Mesendoderm (in vitro differentiated cells): ENCODE measurements at places on chromosomes 12 and 14.

GRCh38 chr14:36091096-36091495, 85.4 kb downstream of the PTCSC3 start:
- DNase-seq: peak; percentile 6

DNA sequence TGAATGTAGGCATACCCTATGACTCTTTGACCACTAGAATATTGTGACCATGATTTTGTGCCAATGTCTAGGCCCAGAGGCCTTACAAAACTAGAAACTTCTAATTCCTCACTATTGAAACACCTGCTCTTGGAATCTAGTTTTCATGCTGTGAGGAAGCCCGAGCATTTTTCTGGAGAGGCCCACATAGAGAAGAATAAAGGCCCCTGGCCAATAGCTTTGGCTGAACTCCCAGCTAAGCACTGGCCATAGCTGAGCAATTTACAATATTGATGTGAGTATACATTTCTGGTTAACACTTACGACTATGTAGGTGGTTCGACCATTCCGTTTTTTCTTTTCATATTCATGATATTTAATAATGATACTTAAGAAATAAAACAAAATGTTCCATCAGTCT, 190.3 kb downstream of the KCNH5 start:
- no peak for DNase-seq

DNA sequence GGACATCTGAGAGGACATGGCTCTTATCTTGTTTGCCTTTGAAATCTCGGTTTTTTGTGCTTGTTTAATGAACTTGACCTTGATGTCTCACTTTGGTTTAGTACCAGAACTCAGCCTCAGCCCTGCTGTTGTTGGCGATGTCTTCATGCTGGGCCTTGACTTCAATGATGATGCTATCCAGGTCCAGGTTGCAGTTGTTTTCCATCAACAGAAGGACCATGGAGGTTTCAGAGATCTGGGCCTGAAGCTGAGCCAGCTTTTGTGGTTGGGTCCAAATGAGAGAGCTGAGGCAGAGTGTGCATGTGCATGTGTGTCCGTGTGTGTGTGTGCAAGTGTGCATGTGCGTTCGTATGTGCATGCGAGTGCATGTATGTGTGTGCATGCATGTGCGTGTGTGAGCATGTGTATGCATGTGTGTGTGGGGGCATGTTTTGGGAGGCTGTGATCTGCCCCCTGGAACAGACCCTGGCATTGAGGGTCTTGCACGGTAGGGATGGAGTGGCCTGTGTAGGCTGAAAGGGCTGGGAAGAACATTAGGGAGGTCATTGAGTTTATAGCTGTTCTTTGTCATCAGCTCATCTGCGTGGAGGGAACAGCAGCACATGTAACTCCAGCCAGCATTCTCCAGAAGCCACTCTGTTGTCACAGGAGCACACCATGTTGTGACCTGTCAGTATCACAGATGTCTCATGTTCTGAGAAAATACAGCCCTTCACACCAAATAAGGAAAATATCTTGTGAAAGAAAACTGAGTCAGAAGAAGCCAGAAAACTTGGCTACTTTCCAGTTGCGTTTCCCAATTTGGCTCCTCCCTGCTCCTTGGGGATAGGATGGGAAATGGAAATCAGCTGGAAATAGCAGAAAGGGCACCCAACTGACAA, 10.0 kb upstream of the KRT82 start:
- DNase-seq: no peak

DNA sequence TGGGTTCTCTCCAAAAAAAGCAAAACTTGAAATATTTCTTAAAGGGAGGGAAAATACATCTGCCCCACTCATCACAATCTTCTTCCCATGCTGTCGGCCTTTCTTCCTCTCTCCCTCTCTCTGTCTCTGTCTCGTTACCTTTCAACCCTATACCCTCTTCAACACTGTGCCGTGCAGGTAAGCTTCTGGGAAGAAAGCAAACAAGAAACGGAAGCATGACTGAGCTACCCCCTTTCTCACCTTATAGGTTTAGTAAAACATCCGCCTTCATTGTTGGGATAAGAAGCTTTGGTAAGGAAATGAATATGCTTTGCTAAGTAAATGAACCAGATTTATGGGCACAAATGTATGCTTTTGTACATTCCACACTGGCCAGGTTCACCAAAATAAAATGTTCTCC, 63.0 kb downstream of the TMEM30B start:
- no peak for DNase-seq

GRCh38 chr12:8953773-8954402, 4.4 kb upstream of the M6PR start:
- DNase-seq: no peak

DNA sequence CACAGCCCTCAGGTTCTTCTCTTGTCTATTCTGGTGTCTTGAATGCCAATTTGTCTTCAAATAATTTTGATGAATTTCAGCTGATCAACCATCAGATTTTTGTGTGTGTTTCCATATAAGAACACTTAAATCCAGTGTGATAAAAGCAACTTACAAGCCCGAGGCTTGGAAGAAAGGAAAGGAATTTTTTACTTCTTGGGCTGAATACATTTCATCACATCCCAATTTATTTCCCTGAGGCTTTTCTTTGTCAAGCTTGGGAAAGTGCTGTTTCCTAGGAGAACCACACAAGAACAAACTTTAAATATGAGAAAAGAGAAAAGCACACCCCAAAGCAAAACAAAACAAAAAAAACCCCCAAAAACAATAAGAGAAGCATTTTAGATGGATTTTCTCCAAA, 26.6 kb downstream of the GPRC5D start:
- DNase-seq: no peak

DNA sequence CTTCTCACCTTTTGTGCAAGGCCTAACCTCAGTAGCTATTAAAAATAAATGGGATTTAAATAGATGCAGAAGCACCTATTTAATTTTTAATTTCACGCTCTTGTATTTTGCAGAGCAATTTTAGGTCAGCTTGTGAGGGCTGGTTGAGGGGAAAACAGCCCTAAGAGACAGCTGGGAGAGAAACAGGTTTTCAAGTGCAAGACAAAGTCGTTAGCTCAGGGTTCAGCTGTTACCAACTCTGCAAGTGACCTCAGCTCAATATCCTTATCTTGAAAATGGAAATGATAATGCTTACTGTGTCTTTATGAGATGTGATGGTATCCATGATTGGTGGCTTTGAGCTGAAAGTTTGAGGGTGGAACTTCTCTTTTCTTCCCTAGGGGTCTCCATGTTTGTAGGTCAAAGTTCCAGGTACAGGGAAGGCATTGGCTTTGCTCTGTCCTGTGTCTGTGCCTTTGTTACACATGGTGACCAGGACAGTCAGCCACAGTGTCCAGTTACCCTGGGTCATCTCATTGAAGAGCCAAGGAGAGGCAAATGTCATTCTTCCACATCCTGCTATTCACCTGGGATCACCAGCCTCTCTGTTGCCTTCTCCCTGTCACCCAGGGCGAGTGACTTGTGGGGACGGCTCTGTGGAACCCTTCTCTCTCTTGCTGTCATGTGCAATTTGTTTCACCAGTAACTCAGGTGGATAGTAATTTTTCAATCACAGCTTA, 100.3 kb downstream of the SAMD4A start:
- no peak for DNase-seq

DNA sequence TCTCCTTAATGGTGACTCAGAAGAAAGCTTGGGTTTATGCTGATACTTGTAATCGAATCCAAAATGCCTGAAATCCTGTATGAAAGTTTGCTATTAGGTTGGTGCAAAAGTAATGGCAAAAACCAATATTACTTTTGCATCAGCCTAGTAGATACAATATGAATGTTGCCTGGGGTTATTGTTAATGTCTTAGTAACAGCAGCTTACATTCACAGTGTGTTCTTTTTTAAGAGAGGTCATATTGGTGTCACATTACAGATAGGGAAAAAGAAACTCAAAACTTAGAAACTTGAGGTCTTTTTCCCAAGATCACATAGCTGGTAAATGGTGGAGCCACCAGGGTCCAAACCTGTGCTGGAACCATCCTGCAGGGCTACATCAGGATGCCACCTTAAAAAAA, 25.2 kb downstream of the SRGAP1 start:
- no peak for DNase-seq

- no peak for DNase-seq
Measured at GRCh38 chr12:5379749-5380496, 52.0 kb upstream of the NTF3 start.

GRCh38 chr12:68953536-68953935, 20.6 kb upstream of the CPM start:
- DNase-seq: no peak

GRCh38 chr12:6952863-6953441, 1.8 kb downstream of the PTPN6 start:
- no peak for DNase-seq

GRCh38 chr12:86407620-86408208, 151.5 kb upstream of the MGAT4C start:
- DNase-seq: no peak
